Caco-2 (cell line): ENCODE measurements at places on chromosomes 5 and 9. TPM values are rescaled to one million over a fixed set of nuclear protein-coding genes. Genes with fewer than 3 reads are reported as not detected.
A peak's percentile ranks its signal among the peaks of the same experiment; 100 is the strongest.

The HTR1A gene
- not detected in 2 replicates for total RNA-seq

The KIF4B gene
- 0.14 TPM in 2 replicates for total RNA-seq

The TMEFF1 gene
- total RNA-seq = 2.7 and 4.2 TPM in 2 replicates

The CSF1R gene
- 5.8 and 8.2 TPM in 2 replicates for total RNA-seq

The CDH9 gene
- not detected in 2 replicates for total RNA-seq

The HAVCR2 gene
- total RNA-seq = 0.32 and 0.41 TPM in 2 replicates

The PCDHA4 gene
- 0.07 TPM in 1 of 2 replicates, not detected in the other for total RNA-seq

The FBXO10 gene
- 6.9 and 8.1 TPM in 2 replicates for total RNA-seq

The PAEP gene
- total RNA-seq = not detected in 2 replicates

The ADRA1B gene
- not detected in 2 replicates for total RNA-seq

The CTXN3 gene
- total RNA-seq = not detected in 2 replicates

The OTULIN gene
- total RNA-seq = 38.6 and 42.6 TPM in 2 replicates

- no peak for DNase-seq
These were observed 35.5 kb upstream of the FUBP3 start for GRCh38 chr9:130543859-130544258.

DNA sequence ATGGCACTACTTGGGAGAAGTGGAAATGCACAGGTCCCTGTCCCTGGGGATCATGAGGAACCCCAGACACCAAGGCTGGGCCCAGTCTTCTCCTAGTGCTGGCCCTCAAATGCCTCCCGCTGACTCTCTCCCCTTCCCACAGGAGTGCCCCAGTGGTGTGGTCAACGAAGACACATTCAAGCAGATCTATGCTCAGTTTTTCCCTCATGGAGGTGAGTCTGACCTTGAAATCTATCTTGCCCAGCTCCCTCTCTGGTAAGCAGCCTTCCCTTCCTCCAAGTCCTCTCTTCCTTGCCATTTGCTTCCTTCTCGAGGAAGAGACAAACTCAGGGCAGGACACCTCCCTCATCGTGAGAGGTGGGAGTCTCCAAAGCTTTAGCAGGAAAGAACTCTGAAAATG lies 63.3 kb upstream of the GABRP start:
- DNase-seq = no peak

- DNase-seq = peak; percentile 62
These were observed 3.1 kb downstream of the EGFL7 start for GRCh38 chr9:136665704-136666371.

GRCh38 chr9:88355166-88355565 lies 33.1 kb upstream of the SPIN1 start:
- DNase-seq = no peak

DNA sequence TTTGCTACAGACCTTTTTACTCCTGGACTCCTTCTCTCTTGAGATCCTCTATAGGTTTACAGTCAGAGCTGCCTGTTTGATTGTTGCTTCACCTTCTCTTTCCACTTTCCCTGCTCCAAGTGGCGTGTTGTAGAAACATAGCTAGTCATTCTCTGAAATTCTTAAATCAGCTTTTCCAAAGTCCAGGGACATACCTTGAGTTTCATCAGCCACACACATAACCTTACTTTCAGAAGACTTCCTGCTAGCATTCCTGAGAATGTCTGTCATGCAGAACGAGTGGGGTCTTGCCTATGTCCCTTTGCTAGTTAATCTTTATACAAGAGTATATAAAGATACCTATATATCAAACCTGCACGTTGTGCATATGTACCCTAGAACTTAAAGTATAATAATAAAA lies 230.3 kb upstream of the ZNF462 start:
- peak; percentile 36 for DNase-seq

GRCh38 chr5:19745247-19745646 lies 242.8 kb downstream of the CDH18 start:
- DNase-seq = no peak

GRCh38 chr9:133977421-133978201 lies 14.5 kb downstream of the VAV2 start:
- no peak for DNase-seq

DNA sequence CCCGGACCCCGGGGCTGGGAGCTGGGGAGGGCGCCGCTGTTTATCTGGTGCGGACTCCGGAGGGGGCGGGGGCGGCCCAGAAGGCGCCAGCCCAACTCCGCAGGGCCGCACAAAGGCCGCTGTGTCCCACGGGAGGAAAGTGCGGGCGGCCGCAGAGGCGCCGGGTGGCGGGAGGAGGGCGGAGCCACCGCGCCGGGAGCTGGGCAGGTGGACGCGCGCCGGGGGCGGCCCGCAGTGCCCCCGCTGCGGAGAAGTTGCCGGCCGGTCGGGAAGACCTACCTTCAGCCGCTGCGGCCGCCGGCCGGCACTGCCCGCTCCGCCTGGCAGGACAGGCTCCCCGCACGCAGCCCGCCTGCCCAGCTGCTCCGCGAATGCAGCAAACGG lies 43.6 kb downstream of the NACC2 start:
- DNase-seq = no peak

- DNase-seq = no peak
These were observed 568.5 kb upstream of the RIOK2 start for GRCh38 chr5:97751540-97751939.

DNA sequence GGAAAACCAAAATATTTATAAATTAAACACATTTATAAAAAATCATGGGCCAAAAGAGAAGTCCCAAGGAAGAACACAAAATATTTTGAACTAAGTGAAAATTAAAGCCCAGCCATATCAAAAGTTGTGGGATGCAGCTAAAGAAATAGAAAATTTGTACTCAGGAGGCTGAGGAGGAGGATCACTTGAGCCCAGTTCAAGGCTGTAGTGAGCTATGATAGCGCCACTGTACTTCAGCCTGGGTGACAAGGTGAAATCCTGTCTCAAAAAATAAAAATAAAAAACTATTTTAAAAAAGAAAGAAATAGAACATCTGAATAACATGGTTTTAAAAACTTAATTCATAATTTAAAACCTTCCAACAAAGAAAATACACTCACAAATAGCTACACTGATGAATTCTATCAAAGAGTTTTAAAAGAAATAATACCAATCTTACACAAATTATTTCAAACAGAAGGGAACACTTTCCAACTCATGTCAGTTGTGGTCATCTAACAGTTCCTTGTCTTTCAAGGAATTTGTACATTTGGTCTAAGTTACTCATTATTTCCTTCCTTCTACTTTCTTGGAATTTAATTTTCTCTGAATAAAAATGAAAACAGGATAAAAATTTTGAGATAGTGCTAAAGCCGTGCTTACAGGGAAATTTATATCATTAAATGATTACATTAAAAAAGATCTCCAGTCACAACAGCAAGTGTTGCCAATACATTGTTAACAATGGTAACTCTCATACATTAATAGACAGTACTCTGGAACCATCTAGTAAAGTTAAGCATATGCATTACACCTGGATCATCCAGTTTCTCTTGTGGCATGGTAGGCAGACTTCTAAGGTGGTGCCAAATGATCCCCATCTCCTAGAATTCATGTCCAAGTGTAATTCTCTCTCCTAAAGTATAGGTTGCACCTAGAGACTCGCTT lies 17.8 kb downstream of the PTBP3 start:
- no peak for DNase-seq

DNA sequence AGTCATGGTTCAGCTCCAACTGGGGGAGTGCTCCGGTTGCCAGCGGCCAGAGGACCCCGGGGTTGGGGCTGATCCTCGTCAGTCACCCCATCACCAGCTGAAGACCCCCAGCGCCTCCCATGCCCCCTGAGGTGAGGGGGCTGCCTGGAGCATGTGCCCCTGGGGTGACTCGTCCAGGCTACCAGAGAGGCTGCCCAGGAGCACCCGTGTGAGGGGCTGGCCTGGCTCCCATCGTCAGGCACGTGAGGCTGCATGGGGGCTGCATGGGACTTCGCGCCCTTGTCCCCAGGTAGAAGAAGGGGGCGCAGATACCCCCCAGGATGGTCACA lies 46.4 kb upstream of the EGFL7 start:
- DNase-seq = no peak

- DNase-seq = no peak
These were observed 202.6 kb downstream of the PIK3R1 start for GRCh38 chr5:68418201-68418600.

- DNase-seq = peak; percentile 7
These were observed 55.8 kb upstream of the SHC3 start for GRCh38 chr9:89234205-89235067.
